ENCODE measurements at places on chromosomes 5 and 9. TPM values are rescaled to one million over a fixed set of nuclear protein-coding genes. Genes with fewer than 3 reads are reported as not detected.

OBP2B gene
- not detected for total RNA-seq

HAVCR1 gene
- not detected for total RNA-seq

BHMT gene
- total RNA-seq: not detected

STPG3 gene
- 0.95 TPM for total RNA-seq

FIBCD1 gene
- total RNA-seq: 4.0 TPM

EDIL3 gene
- 7.7 TPM for total RNA-seq

FAF2 gene
- total RNA-seq: 26.1 TPM

SLCO6A1 gene
- total RNA-seq: not detected

GPR151 gene
- total RNA-seq: not detected

CDKN2B gene
- total RNA-seq: 1.8 TPM

HACD4 gene
- total RNA-seq: 0.04 TPM

IL13 gene
- total RNA-seq: not detected

TAL2 gene
- total RNA-seq: not detected

DNA sequence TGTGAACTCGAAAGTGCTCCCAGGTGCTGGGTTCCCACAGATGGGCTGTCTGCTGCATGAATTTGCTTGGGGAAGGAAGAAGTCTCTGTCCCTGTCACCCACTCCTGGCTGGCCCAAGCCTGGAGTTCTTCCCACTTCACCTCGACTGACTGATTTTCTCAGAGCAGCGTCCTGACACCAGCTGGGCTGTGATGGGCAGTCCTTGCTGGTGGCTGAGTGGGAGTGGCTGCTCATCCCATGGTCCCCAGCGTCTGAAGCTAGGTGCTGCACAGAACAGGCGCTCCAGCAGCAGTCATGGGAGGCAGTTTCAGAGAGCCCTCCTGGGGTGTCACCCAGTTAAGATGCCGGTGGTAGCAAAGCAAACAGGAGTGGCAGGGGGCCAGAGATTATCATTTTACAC, 10.1 kb upstream of the NEURL1B start:
- H3K27ac ChIP-seq: no peak overlapping the region
- no peak overlapping the region for H3K4me3 ChIP-seq
- H3K4me1 ChIP-seq: no peaks in the 10 kb centered on the region
- no peaks in the 10 kb centered on the region for H3K36me3 ChIP-seq
- no peak for DNase-seq

- no peak for DNase-seq
- H3K27me3 ChIP-seq: no peaks in the 10 kb centered on the region
- H3K36me3 ChIP-seq: no peaks in the 10 kb centered on the region
- no peak overlapping the region for H3K4me3 ChIP-seq
These were observed 308.7 kb downstream of the MED10 start for GRCh38 chr5:6069496-6070185.

DNA sequence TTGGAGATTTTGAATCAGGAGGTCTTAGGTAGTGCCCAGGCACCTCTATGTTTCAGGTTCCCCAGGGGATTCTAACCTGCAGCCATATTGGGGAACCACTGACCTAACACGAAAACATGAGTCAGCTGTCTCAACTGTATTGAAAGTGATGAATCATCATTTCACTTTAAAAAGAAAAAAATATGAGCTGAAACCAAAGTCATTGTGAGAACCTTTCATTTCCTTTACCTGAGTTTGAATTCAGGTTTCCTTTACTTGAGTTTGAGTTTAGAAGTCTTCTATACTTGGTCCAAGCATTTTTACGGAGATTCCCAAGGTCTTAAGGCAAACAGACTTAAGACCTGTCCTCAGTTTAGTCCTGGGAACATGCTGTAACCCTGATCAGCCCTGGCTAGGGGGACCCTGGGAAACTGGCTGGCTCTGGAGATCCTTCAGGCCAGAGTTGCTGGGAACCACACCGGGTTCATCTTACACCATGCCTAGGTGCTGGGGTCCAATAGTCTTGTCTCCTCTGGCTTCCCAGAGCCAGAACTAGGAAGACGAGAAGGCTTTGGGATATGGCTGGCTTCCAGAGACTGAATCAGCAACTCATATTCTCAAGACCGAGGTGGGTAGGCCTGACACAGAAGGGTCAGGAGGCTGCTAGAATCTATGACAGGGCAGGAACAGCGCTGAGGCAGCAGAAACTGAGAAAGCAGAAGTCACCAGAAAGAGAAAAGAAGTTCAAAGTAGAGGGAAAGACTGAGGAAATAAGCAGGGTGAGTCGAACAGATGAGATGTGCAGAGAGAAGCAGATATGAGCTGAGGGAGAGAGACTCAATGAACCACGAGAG, 16.4 kb upstream of the PDCD1LG2 start:
- peak; percentile 78 for DNase-seq
- H3K27me3 ChIP-seq: no peaks in the 10 kb centered on the region
- H3K27ac ChIP-seq: no peak overlapping the region
- H3K36me3 ChIP-seq: no peaks in the 10 kb centered on the region
- H3K4me3 ChIP-seq: no peak overlapping the region
- no peaks in the 10 kb centered on the region for H3K4me1 ChIP-seq

GRCh38 chr9:74309654-74310053, 187.5 kb upstream of the RORB start:
- H3K4me1 ChIP-seq: no peaks in the 10 kb centered on the region
- H3K27me3 ChIP-seq: no peaks in the 10 kb centered on the region
- no peak for DNase-seq
- H3K27ac ChIP-seq: no peak overlapping the region

DNA sequence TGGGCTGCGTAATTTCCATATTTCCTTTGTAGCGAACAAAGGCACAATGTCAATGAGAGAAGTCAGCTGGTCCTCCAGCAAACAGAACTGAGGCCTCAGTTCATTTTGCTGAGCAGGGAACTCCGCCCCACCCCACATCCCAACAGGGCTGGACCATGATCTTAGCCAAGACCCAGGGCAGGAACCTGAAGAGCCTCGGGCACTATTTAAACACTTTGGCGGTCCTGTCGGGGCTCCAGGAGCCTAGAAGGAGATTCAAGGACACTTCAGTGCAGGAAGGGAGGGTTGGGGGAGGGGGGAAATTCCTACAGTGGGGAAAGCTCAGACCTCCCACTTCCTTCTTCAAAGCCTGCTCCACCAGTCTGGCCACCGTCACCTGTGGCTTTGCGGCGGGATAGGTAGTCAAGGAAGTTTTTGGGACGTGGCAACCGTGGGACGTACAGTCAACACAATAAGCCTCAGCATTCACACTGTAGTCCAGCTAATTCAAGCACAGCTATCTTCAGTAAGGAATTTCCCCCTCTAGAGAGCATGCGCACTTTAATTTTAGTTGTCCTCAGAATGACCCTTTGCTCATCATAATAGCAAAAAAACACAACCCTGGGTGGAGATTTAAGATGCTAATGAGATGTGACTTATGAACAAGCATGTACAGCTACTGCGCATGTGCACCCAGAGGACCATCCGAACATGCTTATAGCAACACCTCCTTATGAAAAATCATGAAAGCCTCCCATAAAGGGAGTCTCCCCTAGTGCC, 30.9 kb downstream of the S1PR3 start:
- no peak overlapping the region for H3K4me3 ChIP-seq
- peak overlapping the region; percentile 95 for H3K27ac ChIP-seq
- H3K4me1 ChIP-seq: peaks cover 38% of the 10 kb centered on the region
- peak; percentile 86 for DNase-seq

GRCh38 chr9:107249131-107249533, 33.9 kb upstream of the RAD23B start:
- DNase-seq: no peak
- peak overlapping the region; percentile 25 for H3K27ac ChIP-seq
- H3K4me1 ChIP-seq: peaks cover 4% of the 10 kb centered on the region
- H3K36me3 ChIP-seq: no peaks in the 10 kb centered on the region
- H3K27me3 ChIP-seq: no peaks in the 10 kb centered on the region

DNA sequence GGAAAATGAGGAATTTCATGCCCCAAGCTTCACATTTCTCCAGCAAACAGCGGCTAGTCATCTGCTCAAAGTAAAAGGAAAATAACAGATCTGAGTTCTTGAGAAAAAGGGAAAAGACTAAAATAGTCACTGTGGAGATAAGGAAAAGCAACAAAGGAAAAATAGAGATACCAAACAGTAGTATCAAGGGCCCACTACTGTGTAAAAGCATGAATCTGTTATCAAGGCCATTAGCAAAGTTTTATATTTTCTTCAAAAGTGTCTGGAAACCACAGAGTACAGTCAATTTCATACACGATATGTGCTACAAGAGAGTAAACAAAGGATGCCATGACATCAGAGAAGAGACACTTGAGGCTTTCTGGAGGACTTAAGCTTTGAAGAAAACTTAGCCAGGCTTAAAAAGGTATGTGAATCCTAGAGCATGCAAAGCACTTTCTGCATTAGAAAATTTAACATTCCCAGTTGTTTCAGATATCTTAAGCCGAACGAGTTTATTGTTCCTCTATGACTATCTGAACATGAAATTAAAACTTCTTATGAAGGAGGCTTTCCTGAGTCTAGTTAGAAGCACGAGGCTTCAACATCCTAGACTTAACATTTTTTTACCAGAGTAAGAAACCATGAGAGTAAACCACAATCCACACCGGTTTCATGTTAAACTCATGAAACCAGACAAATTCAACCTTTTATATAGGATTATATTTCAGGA, 1.2 kb downstream of the TTC33 start:
- H3K27me3 ChIP-seq: no peaks in the 10 kb centered on the region
- peak overlapping the region; percentile 86 for H3K4me3 ChIP-seq
- DNase-seq: peak; percentile 4
- peak overlapping the region; percentile 98 for H3K27ac ChIP-seq
- H3K36me3 ChIP-seq: no peaks in the 10 kb centered on the region

GRCh38 chr5:122661496-122662180, 113.2 kb upstream of the SNX2 start:
- DNase-seq: no peak
- no peaks in the 10 kb centered on the region for H3K27me3 ChIP-seq
- H3K27ac ChIP-seq: no peak overlapping the region
- H3K4me1 ChIP-seq: no peaks in the 10 kb centered on the region
- no peak overlapping the region for H3K4me3 ChIP-seq

DNA sequence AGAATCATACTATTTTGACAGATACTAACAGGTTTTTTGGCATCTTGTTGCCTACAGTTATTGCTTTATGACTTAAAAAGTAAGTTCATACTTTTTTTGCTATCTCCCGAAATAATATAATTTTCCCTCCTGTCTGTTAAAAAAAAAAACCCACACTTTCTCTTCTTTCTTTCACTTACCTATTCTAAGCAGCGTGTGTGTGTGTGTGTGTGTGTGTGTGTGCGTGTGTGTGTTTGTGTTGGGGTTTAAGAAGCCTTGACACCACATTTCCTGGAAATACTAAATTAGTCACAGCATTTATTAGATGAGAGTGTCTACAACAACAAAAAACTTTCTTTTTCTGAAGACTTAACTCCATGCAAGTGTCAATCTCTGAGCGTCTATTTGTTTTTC, 12.4 kb downstream of the TNFAIP8 start:
- H3K36me3 ChIP-seq: no peaks in the 10 kb centered on the region
- H3K27me3 ChIP-seq: no peaks in the 10 kb centered on the region
- no peak overlapping the region for H3K27ac ChIP-seq
- no peak for DNase-seq

GRCh38 chr5:141691867-141692532, 10.0 kb upstream of the ARAP3 start:
- no peak overlapping the region for H3K27ac ChIP-seq
- peak; percentile 84 for DNase-seq
- no peaks in the 10 kb centered on the region for H3K36me3 ChIP-seq
- peaks cover 3% of the 10 kb centered on the region for H3K4me1 ChIP-seq
- H3K27me3 ChIP-seq: peaks cover 45% of the 10 kb centered on the region

DNA sequence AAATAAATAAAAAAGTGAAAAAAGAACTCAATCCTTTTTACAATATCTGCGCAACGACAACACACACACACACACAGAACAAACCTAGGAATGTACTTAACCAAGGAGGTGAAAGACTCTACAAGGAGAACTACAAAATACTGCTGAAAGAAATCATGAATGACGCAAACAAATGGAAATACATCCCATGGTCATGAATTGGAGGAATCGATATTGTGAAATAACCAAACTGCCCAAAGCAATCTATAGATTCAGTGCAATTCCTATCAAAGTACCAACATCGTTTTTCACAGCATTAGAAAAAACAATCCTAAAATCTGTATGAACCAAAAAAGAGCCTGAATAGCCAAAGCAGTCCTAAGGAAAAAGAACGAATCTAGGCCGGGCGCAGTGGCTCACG, 29.9 kb upstream of the NRARP start:
- H3K4me1 ChIP-seq: no peaks in the 10 kb centered on the region
- no peaks in the 10 kb centered on the region for H3K27me3 ChIP-seq
- H3K27ac ChIP-seq: no peak overlapping the region
- DNase-seq: no peak
- H3K36me3 ChIP-seq: no peaks in the 10 kb centered on the region

- no peaks in the 10 kb centered on the region for H3K27me3 ChIP-seq
- H3K4me3 ChIP-seq: no peak overlapping the region
- no peak for DNase-seq
- no peaks in the 10 kb centered on the region for H3K4me1 ChIP-seq
- no peak overlapping the region for H3K27ac ChIP-seq
- no peaks in the 10 kb centered on the region for H3K36me3 ChIP-seq
These were observed 32.0 kb downstream of the FSD1L start for GRCh38 chr9:105479846-105480245.

GRCh38 chr5:115503420-115503819, 41.2 kb downstream of the FEM1C start:
- no peaks in the 10 kb centered on the region for H3K36me3 ChIP-seq
- DNase-seq: no peak
- no peak overlapping the region for H3K27ac ChIP-seq
- H3K4me3 ChIP-seq: no peak overlapping the region
- no peaks in the 10 kb centered on the region for H3K27me3 ChIP-seq
- H3K4me1 ChIP-seq: peaks cover 12% of the 10 kb centered on the region

DNA sequence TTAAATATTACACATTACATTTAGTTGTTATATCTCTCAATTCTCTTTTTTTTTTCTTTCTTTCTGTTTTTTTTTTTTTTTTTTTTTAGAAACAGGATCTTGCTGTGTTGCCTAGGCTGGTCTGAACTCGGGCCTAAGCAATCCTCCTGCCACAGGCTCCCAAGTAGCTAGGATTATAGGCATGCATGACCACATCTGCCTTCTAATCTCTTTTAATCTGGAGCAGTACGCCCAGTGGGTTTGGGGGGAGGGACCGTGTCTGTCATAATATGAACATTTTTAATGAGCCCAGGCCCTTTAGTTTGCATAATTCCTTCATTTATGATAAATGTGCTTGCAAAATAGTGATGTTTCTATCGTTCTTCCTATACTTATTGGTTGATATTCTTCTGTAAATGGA, 10.3 kb downstream of the RHOBTB3 start:
- peaks cover 21% of the 10 kb centered on the region for H3K4me1 ChIP-seq
- no peak for DNase-seq
- no peak overlapping the region for H3K27ac ChIP-seq

- no peaks in the 10 kb centered on the region for H3K36me3 ChIP-seq
- no peak overlapping the region for H3K27ac ChIP-seq
- H3K4me1 ChIP-seq: no peaks in the 10 kb centered on the region
- no peaks in the 10 kb centered on the region for H3K27me3 ChIP-seq
- no peak overlapping the region for H3K4me3 ChIP-seq
These were observed 35.2 kb upstream of the CDC42SE2 start for GRCh38 chr5:131228646-131229045.

GRCh38 chr5:97735209-97735608, 552.2 kb upstream of the RIOK2 start:
- H3K36me3 ChIP-seq: no peaks in the 10 kb centered on the region
- no peaks in the 10 kb centered on the region for H3K4me1 ChIP-seq
- DNase-seq: no peak
- no peak overlapping the region for H3K4me3 ChIP-seq

- H3K4me1 ChIP-seq: no peaks in the 10 kb centered on the region
- no peaks in the 10 kb centered on the region for H3K27me3 ChIP-seq
- no peak for DNase-seq
- no peaks in the 10 kb centered on the region for H3K36me3 ChIP-seq
- H3K27ac ChIP-seq: no peak overlapping the region
These were observed 196.4 kb downstream of the CDK5RAP2 start for GRCh38 chr9:120383611-120383998.

Measured in cardiac muscle cell (in vitro differentiated cells and primary cell).